ENCODE measurements at places on chromosomes 1 and 21. TPM values are rescaled to one million over a fixed set of nuclear protein-coding genes. Genes with fewer than 3 reads are reported as not detected.

DNA sequence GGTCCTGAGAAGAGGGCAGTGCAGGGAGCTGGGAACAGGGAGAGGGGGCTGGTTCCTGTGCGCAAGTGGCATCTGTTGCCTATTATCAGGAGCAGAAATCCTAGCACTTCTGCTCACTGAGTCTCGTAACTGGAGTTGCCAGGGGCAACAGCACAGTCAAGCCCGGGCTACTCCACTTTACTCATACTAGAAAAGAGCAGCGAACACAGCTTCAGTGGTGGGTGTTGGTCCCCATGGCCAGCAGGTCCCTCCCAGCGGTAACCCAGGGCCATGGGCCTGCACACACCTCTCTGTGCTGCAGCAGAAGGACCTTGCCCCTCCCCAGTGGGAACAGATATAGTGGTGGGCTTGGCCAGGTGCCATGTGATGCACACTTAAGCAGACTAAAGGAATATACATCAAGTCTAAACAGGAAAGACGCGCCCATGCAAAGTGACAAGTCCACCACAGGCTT is 8.5 kb downstream of the PYCR2 start:
- no peak for DNase-seq

DNA sequence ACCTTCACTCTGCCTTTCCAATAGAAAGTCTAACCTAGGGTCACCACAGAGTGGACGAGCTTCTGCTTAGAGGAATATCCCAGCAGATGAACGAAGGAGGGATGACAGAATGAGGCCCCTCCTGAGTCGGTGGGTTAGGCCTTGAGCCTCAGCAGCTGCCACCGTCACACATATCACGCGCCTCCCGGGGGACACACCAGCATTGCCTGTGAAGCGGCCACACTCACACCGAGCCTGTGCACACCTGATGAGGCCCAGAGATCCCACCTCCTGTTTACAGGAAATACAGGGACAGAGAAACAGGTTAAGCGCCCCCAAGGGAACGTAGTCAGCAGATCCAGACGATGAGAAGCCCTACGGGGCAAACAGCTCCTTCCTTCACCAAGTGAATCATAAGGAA is 25.1 kb upstream of the LRRC47 start:
- DNase-seq = no peak

HPDL gene
- total RNA-seq = 10.7 TPM

- peak; percentile 16 for DNase-seq
Observed at GRCh38 chr1:47527653-47528272, 89.9 kb downstream of the FOXD2 start.

- no peak for DNase-seq
Observed at GRCh38 chr1:165010418-165011070, 346.0 kb downstream of the LMX1A start.

Measured in activated naive CD4-positive, alpha-beta T cell treated with anti-CD3 and anti-CD28 coated beads for 36 hours (primary cell).